ENCODE measurements at places on chromosomes 2 and 18.
A peak's percentile ranks its signal among the peaks of the same experiment; 100 is the strongest.

DNA sequence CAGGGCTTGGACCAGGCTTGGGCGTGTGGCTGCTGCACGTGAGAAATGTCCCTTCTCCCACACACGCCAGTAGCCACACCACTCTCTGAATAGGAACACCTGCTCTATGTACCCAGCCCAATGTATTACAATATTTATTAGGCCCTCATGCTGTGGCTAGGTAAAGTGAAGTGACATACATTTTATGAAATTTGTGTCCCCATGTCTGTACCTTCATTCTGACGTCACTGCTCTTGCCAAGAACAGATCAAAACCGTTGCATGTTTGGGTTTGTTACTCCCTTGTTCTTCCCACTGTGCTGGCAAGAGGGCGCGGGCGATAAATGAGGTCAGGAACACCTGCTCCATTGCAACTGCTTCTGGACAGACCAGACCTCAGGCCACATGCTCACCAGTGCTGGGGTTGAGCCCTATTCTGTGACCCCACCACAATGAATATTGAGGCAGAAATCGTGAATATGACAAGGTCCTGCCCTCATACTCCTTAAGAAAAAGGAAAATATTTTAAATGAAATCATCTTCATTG is 436.4 kb upstream of the SALL3 start:
- DNase-seq, result no peak

DNA sequence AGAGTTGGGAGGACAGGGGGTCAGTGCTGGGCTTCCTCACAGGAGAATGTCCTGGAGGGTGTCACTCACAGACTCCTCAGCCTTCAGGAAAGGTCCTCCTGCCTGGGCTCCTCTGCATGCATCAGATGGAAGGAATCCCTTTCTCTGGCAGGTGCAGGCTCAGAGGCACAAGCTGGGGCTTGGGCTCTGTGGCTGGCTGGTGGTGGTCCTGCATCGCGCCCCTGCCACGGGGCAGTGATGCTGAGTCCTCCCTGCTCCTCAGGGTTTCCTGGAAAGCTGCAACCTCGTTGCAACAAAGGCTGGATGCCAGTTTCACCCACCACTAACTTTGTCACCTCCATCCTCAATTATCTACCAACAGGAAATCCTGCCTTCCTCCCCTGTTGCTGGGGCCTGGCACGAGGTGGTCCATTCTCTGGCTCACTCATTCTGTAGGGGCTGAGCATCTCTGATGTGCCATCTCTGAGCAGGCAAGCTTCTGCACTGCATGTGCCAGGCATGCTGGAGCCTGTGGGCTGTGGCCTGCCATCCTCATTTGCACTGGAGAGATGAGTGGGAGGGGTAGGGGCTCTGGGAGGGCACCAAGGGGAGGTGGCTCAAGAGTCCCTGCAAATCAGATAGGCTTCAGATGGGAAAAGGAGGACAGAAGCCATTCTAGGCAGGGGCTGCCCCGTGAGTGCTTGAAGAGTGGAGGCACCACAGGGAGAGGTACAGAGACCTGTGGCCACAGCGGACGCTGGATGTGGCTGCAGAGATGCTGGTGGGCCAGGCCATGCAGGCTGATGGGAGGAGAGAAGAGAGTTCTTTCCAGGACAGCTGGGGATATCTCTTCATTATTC is 272.6 kb upstream of the HS6ST1 start:
- DNase-seq, result no peak

GRCh38 chr2:11004199-11004598 is 92.5 kb downstream of the KCNF1 start:
- DNase-seq, result no peak

DNA sequence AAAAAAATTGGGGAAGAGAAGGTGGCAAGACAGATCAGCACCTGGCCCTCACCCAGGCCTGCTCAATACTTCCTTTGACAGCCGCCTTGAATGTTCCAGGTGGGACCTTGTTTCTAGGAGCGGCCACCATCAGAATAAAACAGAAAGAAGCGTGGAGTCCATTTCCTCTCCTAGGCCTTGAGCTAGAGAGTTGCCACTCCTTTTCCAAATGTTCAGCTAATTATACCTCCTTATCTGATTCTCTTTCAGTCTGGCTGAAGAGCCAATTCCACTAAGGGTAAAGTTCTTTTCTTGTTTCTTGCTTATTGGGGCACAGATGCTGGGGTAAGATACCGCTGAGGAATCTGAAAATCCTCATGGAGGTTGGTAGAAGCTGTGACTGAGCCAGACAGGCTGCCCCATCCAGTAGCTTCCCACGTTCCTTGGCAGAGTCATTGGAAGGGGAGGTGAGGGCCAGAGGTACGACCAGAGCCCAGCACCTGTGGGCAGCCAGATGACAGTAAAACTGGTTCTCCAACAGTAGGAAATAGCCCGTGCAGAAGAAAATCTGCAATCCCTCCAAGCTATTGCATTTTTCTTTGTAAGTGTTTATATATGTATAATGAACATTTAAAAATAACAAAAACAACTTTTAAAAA is 51.5 kb downstream of the PLB1 start:
- DNase-seq, result no peak

DNA sequence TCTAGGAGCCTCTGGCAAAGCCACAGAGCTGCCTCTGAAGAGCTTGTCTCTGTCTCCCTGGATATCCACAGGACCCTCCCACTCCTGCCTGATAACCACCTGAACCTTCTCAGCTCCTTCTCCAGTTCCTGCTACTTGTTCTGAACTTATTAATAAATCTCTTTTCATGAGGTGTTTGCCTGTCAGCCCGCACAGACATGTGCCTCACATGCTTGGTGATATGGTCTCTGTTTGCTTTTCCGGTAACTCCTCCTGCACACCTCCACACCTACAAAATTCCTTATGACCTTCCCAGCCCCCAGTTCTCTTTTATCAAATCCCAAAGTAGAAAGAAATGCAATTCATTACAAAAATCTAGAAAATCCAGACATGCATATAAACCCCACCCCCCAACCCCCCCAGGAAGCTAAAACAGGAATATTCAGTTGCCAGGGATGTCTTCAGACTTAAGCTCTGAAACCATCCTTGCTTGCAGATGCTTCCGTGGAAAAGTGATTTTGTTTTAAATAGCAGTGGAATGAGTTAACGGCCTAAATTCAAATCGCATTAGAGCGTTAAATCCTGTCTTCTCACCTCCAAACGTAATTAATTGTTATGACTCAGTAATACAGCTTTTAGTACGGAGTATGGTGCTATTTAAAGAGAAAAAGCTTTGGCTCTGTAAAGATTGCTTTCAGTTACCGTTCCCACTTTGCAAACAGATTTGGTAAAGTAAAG is 2.1 kb upstream of the PID1 start:
- DNase-seq, result peak; percentile 26

DNA sequence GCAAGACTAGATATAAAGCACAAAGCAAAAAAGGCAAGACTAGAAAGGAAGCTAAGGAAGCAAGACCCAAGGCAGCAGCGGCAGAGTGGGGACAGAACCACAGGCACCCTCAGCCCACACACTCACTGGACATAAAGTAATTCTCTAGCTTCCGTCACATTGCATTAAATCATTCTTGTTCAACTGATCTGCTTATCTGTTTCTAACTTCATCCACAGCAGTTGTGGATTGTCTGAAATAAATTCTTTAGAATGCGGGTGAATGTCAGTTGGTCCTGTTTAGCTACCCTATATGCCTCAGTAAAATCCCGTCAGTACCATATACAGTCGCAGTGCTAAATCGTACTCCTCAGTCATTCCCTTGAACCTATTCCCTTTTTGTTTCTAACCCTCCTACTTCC is 183.2 kb upstream of the SLC39A10 start:
- DNase-seq, result no peak

DNA sequence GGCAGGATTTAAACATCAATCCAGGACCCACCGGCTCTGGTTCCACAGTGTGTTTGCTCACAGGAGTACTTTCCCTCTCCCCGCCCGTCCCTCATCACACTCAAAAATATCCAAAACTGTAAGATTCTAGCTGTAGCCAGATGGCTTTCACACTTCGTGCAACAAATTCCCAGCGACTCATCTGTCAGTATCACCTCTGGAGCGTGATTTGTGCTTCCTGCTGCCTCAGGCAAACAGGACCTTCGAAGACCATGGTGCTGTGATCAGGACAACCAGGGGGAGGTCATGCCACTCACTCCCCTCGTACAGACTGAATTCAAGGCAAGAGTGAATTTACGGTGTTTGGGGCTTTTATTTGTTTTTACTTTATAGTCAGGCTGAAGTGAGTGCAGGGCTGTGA is 154.5 kb upstream of the PID1 start:
- no peak for DNase-seq

DNA sequence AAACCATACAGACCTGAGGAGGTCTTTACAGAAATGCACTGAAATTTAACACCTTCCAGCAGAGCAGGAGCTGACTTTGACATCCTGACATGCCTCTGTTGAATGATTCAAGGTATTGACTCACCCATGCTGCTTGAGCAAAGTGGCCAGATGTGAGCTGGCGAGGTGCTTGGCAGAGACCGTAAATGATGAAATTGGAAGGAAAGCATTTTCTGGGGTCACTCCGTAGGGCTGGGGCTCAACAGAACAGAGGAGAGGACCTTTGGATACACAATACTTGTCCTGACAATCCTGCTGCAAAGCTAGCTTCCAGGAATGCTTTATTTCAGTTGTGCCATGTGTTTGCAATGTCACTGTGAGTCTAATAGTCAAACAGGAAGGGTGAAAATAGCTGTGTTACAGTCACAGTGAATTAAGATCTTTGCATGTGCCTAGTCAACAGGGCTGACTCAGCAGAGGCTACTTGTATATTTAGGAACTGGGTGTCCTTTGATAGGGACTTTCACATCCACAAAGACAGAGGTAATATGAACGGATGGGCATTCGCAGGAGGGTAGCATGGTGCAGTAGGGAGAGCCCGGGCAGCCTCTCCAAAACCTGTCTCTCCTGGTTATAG is 31.6 kb upstream of the NCK2 start:
- no peak for DNase-seq

- DNase-seq, result no peak
These were observed 246.4 kb upstream of the PXDN start for GRCh38 chr2:1990724-1991123.

DNA sequence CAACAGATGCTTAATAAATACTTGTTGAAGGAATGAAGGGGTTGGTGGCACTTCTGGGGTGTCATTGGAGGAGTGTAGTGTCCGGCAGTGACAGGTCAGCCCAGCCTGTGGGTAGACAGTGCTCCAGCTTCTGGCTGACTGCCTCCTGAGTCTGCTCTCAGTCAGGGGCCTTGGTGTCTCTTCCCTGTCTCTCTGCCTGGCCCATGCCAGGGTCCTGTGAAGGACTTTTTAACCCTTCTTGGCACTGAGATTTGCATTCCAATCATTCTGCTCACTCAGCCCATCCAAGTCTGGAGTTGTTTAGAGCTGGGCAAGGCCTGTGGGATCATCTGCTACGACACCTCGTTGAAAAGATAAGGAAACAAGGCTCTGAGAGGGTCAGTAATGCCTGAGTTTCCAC is 1.4 kb upstream of the KCNK3 start:
- no peak for DNase-seq

DNA sequence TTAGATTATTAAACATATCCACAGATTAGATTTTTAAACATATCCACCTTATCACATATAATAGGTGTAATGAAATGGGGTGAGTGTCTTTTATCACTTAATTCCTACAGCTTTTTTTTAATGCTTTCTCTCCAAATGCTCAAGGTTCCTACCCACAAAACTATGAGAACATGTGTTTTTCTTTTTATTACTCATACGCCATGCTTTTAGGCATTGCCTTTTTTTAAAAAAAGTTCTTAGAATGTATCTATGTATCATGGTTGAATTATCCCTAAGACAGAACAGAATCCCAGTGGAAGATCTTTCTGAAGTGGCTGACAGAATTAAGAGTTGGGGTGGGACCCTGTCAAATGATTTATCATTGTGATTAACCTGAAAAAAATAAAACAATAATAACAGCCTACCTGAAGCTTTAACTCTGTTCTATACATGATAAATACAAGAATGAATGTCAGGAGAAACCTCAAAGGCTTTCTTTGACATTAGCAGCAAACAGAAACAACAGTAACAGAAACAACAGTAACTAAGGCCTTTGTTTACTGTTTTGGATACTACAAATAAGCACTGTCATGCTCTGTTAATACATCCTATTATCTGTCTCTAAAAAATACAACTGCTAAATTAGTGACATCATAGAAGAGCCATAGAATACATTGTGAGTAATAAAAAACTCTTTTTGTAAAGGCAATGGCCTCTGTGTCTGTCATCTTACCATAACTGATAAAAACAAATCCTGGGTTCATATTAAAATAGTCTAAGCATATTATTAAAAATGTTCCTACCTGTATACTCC is 4.1 kb upstream of the ZNF397 start:
- DNase-seq, result no peak

- no peak for DNase-seq
These were observed 93.2 kb upstream of the CCDC150 start for GRCh38 chr2:196546151-196546919.

- DNase-seq, result peak; percentile 72
These were observed 27.0 kb downstream of the IMPA2 start for GRCh38 chr18:12008181-12008767.

DNA sequence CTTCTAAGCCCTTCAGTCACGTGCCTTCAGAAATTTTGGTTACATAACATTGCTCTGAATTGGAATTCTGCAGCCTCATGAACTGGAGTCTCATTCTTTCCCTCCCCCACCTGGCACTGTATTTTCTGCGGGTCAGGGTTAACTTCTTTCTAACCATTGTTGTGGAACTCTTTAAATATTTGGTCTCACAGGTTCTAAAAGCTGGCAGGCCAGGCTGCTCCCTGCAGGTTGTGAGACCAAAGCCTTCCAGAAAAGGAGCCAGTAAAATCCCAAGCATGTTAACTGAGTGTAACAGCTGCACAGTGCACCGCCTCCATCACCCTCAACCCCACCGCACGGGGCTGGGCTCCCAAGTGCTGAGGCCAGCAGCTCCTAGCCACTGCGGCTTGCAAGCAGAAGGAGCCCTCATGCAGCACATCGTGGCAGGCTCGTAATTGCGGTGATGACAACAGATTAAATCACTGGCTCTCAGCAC is 174.1 kb upstream of the ALPP start:
- DNase-seq, result no peak

DNA sequence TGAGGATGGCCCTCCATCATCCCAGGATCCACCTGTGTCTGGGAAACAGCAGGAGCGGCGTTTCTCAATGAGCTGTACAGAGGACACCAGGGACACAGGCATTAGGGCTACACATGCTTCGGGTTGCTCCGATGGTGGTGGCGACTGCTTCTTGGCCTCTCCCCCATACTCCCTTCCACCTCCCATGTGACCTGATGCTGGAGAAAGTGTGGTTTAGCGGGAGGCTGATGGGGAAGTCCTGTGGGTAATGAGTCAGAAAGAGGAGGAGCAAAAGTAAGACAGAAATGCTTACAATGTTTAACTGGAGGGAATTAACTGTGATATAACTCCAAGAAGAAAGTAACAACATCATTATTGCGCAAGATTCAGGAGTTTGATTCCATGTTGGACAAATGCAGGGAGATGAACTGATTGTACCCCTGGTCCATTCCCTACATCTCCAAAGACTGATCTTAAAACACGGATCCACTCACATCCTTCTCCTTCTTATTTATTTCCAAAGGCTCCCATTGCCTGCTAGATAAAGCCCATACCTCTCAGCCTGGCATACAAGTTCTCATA is 186.6 kb downstream of the NRP2 start:
- no peak for DNase-seq
